Sciatic nerve (tissue), 2 donors: ENCODE measurements at places on chromosomes 2 and 18. TPM values are rescaled to one million over a fixed set of nuclear protein-coding genes. Genes with fewer than 3 reads are reported as not detected.

DNA sequence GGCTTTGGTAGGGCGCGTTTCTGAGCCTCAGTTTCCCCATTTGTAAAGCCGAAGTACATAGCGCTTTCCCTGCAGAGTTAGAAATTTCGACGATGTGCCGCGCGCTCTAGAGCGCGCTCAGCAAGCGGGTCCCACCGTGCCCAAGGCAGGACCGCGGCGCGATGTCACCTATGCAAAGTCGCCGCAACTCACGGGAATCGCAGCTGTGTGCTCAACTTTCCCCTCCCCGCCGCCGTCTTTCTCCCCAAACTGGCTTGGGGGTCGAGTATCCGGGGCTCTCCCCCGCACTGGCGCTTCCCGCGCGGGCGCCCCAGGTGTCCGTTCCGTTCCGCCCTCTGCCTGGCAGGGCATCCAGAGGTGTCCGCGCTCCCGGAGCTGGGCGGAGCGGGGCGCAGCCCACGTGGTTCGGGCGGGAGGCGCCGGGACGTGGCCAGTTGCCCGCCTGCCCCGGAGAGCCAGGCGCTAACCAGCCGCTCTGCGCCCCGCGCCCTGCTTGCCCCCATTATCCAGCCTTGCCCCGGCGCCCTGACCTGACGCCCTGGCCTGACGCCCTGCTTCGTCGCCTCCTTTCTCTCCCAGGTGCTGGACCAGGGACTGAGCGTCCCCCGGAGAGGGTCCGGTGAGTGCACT, at the start of gene MLPH:
Gene MLPH (plus strand): TSS at position 433 of the 630 bp plus-strand sequence. CDS start 6,176 bp downstream, outside the sequence.
- DNase-seq, result peak; percentile 75

The MYO3B gene
- total RNA-seq, result 0.13 TPM

GRCh38 chr2:96391153-96391827, 55.7 kb downstream of the NCAPH start:
- DNase-seq, result peak; percentile 27

DNA sequence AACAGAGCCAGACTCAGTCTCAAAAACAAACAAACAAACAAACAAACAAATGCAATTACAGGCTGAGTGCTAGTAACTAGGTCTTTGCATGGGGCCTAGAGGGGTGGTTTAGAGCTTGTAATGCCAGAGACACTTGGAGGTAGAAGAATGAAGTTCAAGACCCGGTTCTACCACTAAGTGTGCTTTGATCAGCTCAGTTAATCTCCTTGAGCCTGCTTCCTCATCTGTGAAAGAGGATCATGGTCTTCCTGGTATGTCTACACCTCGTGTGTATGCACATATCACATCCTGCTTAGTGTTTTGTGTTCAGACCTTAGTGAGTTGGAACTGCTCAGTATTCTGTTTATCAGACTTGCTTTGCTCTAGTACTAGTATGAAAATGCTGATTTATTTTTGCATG, 4.8 kb upstream of the ATP6V1C2 start:
- no peak for DNase-seq

DNA sequence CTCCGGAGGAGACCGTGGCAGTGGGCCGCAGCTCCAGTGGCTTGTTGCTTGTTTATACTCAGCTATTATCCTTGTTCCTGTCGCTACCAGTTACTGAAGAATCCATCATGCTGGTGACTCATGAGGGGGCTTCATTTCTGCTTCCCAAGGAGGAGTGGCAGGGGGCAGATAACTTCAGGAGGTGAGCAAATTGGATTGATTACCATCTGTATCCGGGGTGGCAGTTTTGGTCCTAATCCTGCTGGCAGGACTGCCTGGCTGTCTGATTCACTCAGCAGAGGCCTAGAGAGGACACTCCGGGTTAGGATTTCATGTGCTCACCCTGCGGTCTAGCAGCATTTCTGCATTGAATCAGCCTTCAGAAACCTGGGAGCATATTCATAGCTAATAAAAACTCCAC, 230.0 kb downstream of the ACTR3 start:
- DNase-seq, result no peak

The FEZ2 gene
- total RNA-seq, result 89.8 TPM

The GTF2A1L gene
- total RNA-seq, result 1.4 TPM

DNA sequence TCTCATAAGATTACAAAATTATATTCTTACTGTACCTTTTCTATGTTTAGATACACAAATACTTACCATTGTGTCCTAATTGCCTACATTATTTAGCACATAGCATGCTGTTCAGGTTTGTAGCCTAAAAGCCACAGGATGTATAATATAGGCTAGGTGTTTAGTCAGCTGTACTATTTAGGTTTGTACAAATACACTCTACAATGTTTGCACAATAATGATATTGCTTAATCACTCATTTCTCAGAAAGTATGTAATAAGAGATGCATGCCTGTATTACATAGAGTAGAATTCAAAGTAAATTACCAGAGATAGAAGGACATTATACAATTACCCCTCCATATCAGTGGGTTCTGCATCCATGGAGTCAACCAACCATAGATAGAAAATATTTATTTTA, 201.1 kb upstream of the COL3A1 start:
- no peak for DNase-seq

The FAM161A gene
- 5.9 TPM for total RNA-seq
